ENCODE measurements at places on chromosomes 1 and 21. TPM values are rescaled to one million over a fixed set of nuclear protein-coding genes. Genes with fewer than 3 reads are reported as not detected.

OR2T6 gene
- not detected for total RNA-seq

NMNAT2 gene
- total RNA-seq, result 20.5 TPM

MAEL gene
- not detected for total RNA-seq

LCE6A gene
- total RNA-seq, result not detected

LCE1E gene
- total RNA-seq, result not detected

IL19 gene
- total RNA-seq, result not detected

ARHGEF19 gene
- 6.7 TPM for total RNA-seq

TMEM79 gene
- total RNA-seq, result 1.8 TPM

OBSCN gene
- total RNA-seq, result 3.7 TPM

KCNJ9 gene
- not detected for total RNA-seq

CSMD2 gene
- total RNA-seq, result 1.3 TPM

GNG12 gene
- 128 TPM for total RNA-seq

TSPEAR gene
- total RNA-seq, result not detected
